Tibial nerve (tissue), 4 donors: ENCODE measurements at places on chromosomes 1 and 21.

DNA sequence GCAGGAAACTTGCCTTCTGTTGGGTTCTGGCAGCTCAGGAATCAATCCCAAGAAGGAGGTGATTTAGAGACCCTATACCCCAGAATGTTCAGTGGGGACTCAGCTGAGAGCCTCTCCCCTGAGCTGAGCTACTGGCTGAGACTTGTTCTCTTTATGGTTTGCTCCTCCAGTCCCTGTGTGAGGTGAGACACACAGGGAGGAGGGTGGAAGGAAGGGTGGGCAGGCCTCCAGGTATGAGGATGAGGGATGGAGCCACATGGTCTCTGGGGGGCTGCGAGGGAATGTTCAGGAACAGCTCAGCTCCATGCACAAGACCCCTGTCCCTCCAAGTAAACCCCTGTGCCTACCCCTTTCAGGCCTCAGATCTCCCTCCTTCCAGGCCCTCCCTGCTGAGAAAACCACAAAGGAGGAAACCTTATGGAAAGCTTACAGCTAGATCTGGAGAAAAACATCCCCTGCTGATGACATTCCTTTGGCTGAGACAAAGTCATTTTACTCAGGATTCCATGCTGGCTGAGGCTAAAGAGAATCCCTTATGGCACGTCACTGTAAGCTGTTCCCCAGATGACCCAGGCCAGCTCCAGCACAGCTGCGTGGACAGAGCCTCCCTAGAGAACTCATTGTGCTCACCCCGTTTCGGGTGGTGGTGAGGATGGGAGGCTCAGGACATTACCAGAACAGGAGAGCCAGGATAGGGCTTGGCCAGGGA, 91.5 kb upstream of the IPO9 start:
- no peaks in the 10 kb centered on the region for H3K36me3 ChIP-seq
- H3K4me1 ChIP-seq: peaks cover 7% of the 10 kb centered on the region
- H3K27me3 ChIP-seq: no peaks in the 10 kb centered on the region

GRCh38 chr1:66176012-66176715, 357.8 kb upstream of the SGIP1 start:
- no peaks in the 10 kb centered on the region for H3K4me1 ChIP-seq
- H3K4me3 ChIP-seq: no peak overlapping the region
- no peaks in the 10 kb centered on the region for H3K27me3 ChIP-seq
- H3K27ac ChIP-seq: no peak overlapping the region

GRCh38 chr1:201074018-201074417, 38.2 kb downstream of the CACNA1S start:
- H3K4me3 ChIP-seq: no peak overlapping the region
- H3K27me3 ChIP-seq: peaks cover 6% of the 10 kb centered on the region
- DNase-seq: no peak
- no peaks in the 10 kb centered on the region for H3K4me1 ChIP-seq
- H3K27ac ChIP-seq: no peak overlapping the region

- H3K27me3 ChIP-seq: peaks cover 4% of the 10 kb centered on the region
- H3K4me1 ChIP-seq: no peaks in the 10 kb centered on the region
- H3K36me3 ChIP-seq: no peaks in the 10 kb centered on the region
- H3K27ac ChIP-seq: no peak overlapping the region
- no peak overlapping the region for H3K4me3 ChIP-seq
- DNase-seq: no peak
Measured at GRCh38 chr1:34685225-34685624, 69.6 kb upstream of the GJB5 start.

GRCh38 chr1:109821221-109821669, 57.5 kb upstream of the EPS8L3 start:
- no peaks in the 10 kb centered on the region for H3K36me3 ChIP-seq
- H3K27me3 ChIP-seq: no peaks in the 10 kb centered on the region
- H3K4me1 ChIP-seq: peaks cover 35% of the 10 kb centered on the region

- DNase-seq: no peak
- H3K4me3 ChIP-seq: no peak within 1 kb of the TSS
- no peaks in the 10 kb centered on the region for H3K4me1 ChIP-seq
- no peaks in the 10 kb centered on the region for H3K27me3 ChIP-seq
- peak within 1 kb of the TSS; percentile 75 for H3K27ac ChIP-seq
- peaks cover 5% of the 10 kb centered on the region for H3K36me3 ChIP-seq
Measured at GRCh38 chr1:202010180-202011015, at the start of gene ELF3. Gene ELF3 (plus strand): TSS chr1:202010587. CDS start chr1:202011137, 550 bp downstream.

DNA sequence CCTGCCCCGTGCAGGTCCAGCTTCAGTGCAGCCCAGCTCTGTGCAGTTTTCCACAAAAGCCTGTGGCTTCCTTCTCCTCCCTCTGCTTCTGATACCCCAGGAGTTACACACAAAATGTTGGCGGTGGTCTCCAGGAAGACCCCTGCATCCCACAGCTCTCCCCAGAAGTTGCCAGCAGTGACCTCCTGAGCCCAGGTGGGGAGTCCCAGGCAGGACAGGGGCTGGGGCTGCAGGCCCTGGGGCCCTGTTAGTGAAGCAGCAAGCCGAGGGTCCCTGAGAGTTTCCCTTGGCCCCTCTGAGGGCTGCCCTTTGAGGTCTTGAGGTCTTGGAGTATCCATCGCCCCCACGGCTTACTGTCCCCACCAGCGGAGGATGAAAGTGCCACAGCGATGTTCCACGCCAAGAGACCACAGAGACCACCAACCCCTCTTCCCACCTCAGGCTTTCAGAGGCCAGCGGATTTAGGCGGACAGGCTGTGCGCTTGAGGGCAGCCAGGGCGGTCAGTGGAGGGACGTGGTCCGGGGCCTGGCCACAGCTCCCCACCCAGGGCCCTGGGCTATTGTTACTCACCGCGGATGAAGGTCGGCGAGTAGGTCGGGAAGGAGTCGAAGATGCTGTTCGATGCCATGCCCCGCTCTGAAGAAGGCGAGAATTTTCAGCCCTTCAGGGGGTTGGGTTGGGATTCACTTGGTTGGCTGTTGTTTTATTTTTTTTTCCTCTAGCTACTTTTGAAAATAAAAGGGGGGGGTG, 34.0 kb upstream of the RUNX3 start:
- H3K36me3 ChIP-seq: no peaks in the 10 kb centered on the region
- H3K4me1 ChIP-seq: no peaks in the 10 kb centered on the region
- DNase-seq: no peak
- no peaks in the 10 kb centered on the region for H3K27me3 ChIP-seq

DNA sequence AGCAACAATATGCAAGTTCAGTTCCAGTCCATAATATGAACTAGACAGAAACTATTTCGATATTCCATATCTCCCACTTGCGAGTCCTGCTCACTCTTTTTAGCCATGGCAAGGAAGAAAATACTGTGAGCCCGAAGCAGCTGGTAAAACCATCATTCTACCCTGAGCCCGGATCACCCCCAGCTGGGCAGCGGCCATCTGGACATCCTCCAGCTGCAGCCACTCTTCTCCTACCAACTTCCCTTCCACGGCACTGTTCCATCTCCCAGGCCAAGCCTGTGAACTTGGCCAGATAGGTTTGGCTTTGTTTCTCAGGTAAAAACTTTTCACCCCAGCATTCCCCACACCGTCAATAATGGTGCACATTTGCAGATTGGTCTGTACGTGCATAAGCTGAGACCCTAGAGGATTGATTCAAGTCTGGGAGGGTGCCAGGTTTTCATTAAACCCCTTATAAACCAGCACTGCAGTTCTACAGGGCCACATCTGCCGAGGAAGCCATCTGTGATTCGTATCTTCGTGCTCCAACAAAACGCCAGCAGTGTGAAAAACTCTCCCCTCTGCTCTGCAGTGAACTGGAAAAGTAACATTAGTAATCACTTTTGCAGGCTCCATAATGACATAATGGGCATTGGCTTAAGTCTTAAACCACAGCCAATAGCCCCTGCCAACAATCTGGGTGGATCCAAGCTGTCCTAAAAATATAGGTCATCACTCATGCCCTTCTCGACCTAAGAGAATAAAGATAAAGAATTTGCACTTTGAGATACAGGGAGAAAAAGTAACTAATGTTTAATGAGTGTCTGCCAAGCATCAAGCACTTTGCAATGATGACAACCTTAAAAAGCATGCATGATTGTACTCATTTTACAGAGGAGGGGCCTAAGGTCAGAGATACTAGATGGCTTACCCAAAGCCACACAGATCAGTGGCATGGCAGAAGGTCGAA, 205.1 kb downstream of the PLPP3 start:
- DNase-seq: no peak
- H3K27me3 ChIP-seq: no peaks in the 10 kb centered on the region
- H3K36me3 ChIP-seq: no peaks in the 10 kb centered on the region
- H3K4me3 ChIP-seq: no peak overlapping the region
- peaks cover 22% of the 10 kb centered on the region for H3K4me1 ChIP-seq
- H3K27ac ChIP-seq: no peak overlapping the region

DNA sequence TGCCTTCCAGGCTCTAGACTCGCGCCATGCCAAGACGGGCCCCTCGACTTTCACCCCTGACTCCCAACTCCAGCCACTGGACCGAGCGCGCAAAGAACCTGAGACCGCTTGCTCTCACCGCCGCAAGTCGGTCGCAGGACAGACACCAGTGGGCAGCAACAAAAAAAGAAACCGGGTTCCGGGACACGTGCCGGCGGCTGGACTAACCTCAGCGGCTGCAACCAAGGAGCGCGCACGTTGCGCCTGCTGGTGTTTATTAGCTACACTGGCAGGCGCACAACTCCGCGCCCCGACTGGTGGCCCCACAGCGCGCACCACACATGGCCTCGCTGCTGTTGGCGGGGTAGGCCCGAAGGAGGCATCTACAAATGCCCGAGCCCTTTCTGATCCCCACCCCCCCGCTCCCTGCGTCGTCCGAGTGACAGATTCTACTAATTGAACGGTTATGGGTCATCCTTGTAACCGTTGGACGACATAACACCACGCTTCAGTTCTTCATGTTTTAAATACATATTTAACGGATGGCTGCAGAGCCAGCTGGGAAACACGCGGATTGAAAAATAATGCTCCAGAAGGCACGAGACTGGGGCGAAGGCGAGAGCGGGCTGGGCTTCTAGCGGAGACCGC, 2.0 kb upstream of the OLIG2 start:
- H3K4me3 ChIP-seq: no peak overlapping the region
- no peaks in the 10 kb centered on the region for H3K36me3 ChIP-seq
- no peak for DNase-seq
- no peaks in the 10 kb centered on the region for H3K4me1 ChIP-seq
- peaks cover 99% of the 10 kb centered on the region for H3K27me3 ChIP-seq

DNA sequence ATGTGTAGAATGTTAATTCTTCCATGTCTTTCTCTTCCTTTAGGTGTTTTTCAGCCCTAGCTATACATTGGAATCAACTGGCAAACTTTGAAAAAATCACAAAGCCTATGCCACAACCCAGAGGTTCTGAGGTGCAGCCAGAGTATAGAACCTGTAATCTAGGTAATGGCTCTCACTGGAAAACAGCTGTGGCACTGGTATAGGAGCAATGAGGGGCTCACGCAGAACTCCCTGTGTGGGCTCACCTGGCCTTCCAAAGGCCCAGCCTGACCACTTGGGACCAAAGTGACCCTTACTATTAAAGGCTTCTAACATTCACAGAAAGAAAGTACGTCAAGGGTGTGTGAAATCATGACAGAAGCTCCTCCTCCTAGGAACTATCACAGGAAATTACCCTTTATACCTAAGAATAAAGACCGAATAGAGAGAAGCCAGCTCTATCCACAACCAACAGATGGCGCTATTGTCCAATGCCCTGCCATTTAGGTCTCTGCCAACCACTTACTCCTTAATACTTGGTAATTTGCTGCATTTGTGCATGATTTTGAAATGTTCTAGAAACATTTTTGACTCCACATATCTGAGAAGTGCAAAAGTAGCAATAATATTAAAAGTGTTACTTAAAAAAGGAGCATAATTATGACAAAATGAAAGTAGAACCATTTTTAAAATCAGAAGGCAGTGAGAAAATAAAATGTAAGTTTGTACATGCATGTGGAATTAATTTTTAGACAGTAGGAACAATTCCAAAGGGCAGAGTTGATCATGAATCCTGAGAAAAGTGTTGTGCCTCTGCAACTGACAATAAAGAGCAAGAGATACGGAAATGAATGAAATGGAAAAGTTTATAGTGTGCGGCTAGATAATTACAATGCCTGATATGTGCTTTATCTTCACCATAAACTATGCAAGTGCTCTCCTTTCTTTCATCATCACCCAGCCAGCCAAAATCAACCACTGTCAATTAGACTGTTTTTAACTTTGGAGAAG, 93.1 kb upstream of the HAO2 start:
- no peaks in the 10 kb centered on the region for H3K27me3 ChIP-seq
- no peaks in the 10 kb centered on the region for H3K36me3 ChIP-seq
- no peak overlapping the region for H3K27ac ChIP-seq
- no peak for DNase-seq
- H3K4me3 ChIP-seq: no peak overlapping the region
- no peaks in the 10 kb centered on the region for H3K4me1 ChIP-seq

DNA sequence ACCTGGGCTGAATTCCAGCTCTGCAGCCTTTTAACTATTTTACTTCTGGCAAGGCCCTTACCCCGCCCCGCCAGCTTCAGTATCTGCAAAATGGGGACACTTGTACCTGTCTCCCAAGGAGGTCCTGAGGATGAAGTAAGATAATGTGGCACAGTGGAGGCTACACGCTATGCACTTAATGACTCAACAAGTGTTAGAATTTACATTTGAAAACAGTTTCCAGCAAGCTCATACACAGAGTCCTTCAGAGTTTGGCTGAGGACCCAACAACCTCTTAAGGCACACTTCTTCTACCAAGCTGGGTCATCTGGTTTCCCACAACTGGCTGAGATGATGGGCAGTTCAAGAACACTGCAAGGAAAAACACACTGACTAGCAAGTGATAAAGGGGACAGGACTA, 30.2 kb upstream of the SLC22A15 start:
- H3K36me3 ChIP-seq: no peaks in the 10 kb centered on the region
- no peak overlapping the region for H3K4me3 ChIP-seq

DNA sequence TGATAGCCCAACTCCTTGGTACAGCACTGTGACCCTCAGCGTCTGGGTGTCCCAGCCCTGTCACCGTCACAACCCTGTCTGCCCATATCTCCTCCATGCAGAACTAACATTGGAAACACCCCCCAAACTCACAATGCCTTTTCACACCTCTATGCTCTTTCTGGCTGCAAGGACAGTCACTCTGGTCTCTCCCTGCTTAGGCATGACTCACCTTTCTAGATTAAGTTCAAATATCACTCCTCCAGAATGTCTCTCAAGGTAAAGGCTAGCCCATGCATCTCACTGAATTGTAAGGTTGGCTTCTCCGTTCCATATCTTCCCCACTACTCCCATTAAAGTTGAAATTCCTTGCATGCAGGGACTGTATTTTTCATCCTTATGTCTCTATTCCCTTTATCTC, 17.0 kb upstream of the CAPN8 start:
- no peaks in the 10 kb centered on the region for H3K4me1 ChIP-seq
- DNase-seq: no peak
- H3K27ac ChIP-seq: no peak overlapping the region
